ENCODE measurements at places on chromosomes 4 and X.

- H3K4me1 ChIP-seq: peaks cover 5% of the 10 kb centered on the region
- H3K27ac ChIP-seq: no peak overlapping the region
These were observed 8.2 kb downstream of the ATP11C start for GRCh38 chrX:139924696-139925095.

DNA sequence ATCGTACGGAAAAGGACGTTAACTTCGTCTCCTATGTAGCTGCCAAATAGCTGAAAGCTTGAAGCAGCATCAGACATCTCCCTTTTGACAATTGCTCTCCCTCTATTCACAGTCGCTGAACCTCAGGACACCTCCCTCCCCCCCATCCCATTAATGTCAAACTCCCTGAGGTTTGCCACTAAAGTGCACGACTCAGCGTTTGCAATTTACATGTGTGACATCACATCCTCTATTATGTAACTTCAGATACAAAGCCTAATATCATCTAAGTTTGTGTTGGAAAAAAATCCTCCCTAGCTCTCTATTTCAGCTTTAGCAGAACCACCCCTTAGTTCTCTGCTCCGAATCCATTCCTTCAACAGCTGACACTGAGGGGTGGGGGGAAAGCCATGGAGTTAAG is 5.5 kb upstream of the NR3C2 start:
- no peak overlapping the region for H3K27ac ChIP-seq
- peaks cover 75% of the 10 kb centered on the region for H3K27me3 ChIP-seq
- H3K4me1 ChIP-seq: peaks cover 12% of the 10 kb centered on the region
- H3K4me3 ChIP-seq: no peak overlapping the region

DNA sequence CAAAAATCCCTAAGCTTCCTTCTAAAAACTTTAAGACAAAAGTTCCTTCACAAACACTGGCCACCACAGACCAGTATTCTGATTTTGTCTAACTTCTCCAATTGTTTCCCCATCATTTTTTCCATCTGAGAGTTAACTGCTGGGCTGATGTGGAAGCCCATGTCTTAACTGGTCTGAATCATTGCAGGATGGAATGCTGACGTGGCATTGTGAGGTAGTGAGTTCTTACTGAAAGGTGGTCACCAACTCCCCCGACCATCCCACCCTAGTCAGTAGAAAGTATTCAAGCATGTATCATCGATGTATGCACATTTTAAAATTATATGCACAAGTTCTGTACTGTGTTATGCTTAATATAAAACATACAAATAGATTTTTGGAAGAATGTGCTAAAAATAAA is 99.1 kb upstream of the SMIM10 start:
- H3K4me3 ChIP-seq: no peak overlapping the region
- no peak for DNase-seq
- peaks cover 4% of the 10 kb centered on the region for H3K4me1 ChIP-seq
- peaks cover 15% of the 10 kb centered on the region for H3K36me3 ChIP-seq
- no peaks in the 10 kb centered on the region for H3K27me3 ChIP-seq

DNA sequence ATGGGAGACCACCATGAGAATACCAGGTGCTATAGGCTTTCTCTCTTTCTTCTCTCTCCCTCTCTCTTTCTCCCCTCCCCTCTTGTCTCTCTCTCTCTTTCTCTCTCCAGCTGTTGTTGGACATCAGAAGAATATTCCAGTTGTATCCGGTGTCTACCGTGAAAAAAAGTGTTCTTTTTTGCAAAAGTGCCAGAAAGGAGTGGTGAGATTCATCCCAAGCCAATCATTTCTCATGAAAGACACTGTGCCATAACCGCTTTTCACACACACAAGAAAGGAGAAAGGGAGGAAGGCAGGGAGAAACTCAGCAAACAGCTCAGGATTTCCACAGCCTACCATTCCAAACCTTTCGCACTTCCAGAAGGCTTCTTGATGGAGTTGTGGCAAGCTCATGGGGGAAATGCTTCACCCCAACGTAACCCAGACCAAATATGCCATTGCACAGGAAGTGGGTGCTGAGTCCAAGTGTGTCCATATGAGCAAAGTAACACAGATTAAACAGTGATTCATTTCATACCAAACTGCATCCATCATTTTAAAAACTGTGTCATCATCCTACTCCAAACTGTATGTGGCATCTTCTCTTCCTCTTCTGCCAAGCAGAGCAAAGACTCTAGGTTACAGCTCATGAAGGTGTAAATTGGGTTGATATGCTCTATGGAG is 224.0 kb downstream of the APBB2 start:
- no peak overlapping the region for H3K27ac ChIP-seq
- no peaks in the 10 kb centered on the region for H3K27me3 ChIP-seq
- no peaks in the 10 kb centered on the region for H3K36me3 ChIP-seq

GRCh38 chr4:173538148-173538908 is 8.3 kb upstream of the HAND2 start:
- peaks cover 26% of the 10 kb centered on the region for H3K4me1 ChIP-seq
- peak overlapping the region; percentile 77 for H3K4me3 ChIP-seq
- peak; percentile 53 for DNase-seq
- no peak overlapping the region for H3K27ac ChIP-seq
- H3K27me3 ChIP-seq: peaks cover 91% of the 10 kb centered on the region

- H3K36me3 ChIP-seq: no peaks in the 10 kb centered on the region
- H3K4me3 ChIP-seq: peak overlapping the region; percentile 40
- no peaks in the 10 kb centered on the region for H3K4me1 ChIP-seq
- no peaks in the 10 kb centered on the region for H3K27me3 ChIP-seq
These were observed 7.4 kb upstream of the TNIP2 start for GRCh38 chr4:2763511-2763967.

GRCh38 chrX:97705936-97706335 is 822.2 kb downstream of the RPA4 start:
- no peak overlapping the region for H3K4me3 ChIP-seq
- no peak for DNase-seq
- H3K36me3 ChIP-seq: no peaks in the 10 kb centered on the region
- no peaks in the 10 kb centered on the region for H3K4me1 ChIP-seq
- H3K27ac ChIP-seq: no peak overlapping the region

DNA sequence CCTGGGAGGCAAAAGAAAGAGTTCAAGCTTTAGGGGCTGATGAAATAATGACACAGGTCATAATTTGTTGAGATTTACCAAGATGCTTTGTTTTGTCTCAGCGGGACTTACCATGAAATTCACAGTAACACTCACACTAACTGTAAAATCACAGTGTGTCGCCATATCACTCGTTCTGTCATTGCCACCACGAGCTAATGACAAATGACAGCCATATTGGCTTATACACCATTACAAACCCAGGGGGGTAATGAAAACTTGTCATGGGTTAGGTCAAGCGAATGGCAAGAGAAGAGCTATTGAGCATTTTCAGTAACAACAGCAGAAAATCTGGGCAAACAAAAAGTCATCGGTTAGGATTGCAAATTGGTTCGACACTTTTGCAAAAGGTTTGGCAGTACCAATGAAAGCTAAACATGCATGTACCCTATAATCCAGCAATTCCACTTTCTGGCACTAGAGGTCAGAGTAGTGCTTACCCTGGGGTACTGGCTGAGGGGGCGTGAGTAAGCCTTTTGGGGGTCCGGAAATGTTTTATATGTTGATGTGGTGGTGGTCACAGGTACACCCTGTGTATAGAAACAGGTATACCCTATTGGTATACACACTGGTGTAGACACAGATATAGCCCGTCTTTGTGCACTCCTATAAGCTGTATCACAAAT is 83.9 kb upstream of the RAI2 start:
- H3K4me3 ChIP-seq: no peak overlapping the region
- H3K36me3 ChIP-seq: peaks cover 11% of the 10 kb centered on the region
- no peak for DNase-seq

DNA sequence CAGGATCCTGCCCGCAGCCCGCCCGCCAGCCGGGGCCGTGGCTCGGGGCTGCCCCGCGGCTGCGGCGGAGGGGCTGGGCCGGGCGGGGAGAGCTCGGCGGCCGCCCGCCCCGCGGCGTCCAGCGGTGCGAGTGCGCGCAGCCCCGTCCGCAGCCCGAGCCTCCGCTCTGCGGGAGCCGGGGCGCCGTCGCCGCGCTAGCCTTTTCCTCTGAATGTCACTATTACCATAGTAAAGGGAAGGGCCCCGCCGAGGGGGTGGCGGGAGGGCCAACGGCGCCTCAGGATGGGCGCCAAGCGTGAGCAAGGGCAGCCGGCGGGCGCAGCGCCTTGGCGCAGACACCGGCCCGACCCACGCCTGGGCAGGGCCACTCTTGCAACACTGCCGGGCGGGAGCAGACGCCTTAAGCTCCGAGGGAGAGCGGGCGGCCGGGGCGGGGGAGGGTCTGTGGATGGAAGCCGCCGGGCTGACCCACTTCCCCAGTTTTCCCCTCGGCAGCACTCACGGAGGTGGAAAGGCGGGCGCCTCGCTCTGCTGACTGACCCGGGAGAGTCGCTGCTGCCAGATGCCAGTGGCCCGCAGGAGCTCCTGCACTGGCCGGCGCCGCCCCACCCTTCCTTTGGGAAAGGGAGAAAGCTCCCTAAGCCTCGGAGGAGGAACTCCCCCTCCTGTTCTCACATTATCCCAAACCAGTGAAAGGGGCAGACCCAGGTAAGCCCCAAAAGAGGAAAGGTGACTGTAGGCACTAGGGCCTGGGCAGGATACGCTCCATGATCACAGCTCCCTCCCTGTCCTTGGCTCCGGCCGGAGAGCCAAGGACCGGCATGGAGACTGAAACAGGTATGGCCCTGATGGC is 329.4 kb downstream of the HNRNPD start:
- H3K27me3 ChIP-seq: peaks cover 81% of the 10 kb centered on the region
- H3K36me3 ChIP-seq: no peaks in the 10 kb centered on the region
- H3K4me1 ChIP-seq: peaks cover 10% of the 10 kb centered on the region
- H3K27ac ChIP-seq: no peak overlapping the region
- peak overlapping the region; percentile 60 for H3K4me3 ChIP-seq
- DNase-seq: peak; percentile 71

Measured in mesothelial cell of epicardium (in vitro differentiated cells).